ENCODE measurements at places on chromosomes 6 and 20.

DNA sequence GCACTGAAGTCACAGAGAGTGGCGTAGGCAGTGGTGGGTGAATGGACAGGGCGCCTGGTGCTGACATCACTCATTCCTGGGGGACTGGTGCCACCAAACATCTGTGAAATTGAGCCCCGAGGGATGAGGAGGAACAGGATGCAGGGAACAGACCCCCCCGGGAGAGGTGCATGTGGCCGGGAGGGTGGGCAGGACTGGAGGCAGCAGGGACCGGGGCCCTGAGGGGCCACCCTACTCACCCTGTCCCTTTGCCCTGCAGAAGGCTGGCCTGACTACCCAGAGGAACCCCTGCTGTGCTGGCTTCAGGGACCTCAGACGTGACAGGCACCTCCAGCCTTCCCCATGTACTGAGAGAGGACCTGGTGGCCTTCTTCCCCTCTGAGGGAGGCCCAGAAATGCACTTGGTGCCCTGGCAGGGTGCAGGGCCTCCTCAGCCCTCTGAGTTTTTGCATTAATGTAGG is 25.1 kb downstream of the SYNDIG1 start:
- no peak for DNase-seq

DNA sequence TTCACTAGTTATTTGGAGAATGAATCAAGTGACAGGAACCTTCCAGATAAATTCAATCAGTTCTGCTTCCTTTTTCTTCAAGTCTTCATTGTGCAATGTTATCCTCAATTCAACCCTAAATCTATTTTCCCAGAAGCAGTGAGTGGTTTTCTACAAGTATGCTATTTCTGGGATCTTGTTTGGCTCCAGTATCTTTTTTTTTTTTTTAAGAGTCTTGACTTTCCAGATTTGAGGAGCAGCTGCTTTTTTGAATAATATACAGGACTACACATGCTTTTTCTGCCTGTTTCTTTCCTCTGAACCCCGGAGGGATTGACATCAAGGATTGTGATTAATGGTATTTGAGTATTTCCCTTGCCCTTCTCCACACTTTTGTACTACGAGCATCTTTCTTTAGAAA is 339.2 kb upstream of the JAG1 start:
- DNase-seq = no peak

- no peak for DNase-seq
These were observed 147.3 kb downstream of the LAMA2 start for GRCh38 chr6:129030215-129030614.

- peak; percentile 70 for DNase-seq
These were observed 93.3 kb upstream of the MARCKS start for GRCh38 chr6:113763876-113764275.

GRCh38 chr6:5997420-5997987 is 9.2 kb downstream of the NRN1 start:
- DNase-seq = no peak

GRCh38 chr6:36610956-36611336 is 16.8 kb downstream of the SRSF3 start:
- no peak for DNase-seq

GRCh38 chr6:3026791-3027626 is 27.3 kb downstream of the NQO2 start:
- peak; percentile 55 for DNase-seq

GRCh38 chr6:140485740-140486449 is 1111.4 kb upstream of the CITED2 start:
- peak; percentile 84 for DNase-seq

GRCh38 chr20:38218566-38218885 is 42.0 kb downstream of the KIAA1755 start:
- DNase-seq = no peak

GRCh38 chr6:137625808-137626207 is 131.6 kb upstream of the OLIG3 start:
- no peak for DNase-seq

DNA sequence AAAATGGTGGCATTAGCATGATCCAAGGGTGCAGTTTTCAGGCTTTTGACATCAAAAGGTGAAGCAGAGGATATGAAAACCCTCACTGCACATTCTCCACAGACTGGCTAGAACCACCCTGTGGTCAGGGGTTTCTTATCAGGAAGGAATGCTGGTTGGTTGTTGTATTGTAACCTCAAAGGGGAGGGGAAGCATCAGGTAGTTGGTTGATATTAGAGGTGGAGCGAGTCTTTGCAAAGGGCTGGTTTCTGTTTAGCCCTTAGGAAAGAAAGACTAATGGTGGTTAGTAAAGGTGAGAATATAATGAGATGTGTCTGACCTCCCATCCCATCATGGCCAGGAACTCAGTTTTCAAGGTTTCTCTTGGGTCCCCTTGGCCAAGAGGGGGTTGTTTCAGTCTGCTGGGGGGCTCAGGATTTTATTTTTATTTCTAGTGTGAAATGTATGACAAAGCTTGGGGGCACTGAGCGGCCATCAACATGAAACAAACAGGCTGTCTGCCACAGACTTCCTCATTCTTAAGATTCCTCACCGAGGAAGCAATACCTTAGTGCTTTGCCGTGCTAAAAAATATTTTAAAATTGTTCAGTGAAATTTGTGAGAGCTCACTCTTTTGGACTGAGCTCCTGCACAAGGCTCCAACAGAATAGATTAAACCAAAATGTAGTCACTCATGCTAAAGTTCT is 47.5 kb upstream of the PROKR2 start:
- DNase-seq = peak; percentile 22

DNA sequence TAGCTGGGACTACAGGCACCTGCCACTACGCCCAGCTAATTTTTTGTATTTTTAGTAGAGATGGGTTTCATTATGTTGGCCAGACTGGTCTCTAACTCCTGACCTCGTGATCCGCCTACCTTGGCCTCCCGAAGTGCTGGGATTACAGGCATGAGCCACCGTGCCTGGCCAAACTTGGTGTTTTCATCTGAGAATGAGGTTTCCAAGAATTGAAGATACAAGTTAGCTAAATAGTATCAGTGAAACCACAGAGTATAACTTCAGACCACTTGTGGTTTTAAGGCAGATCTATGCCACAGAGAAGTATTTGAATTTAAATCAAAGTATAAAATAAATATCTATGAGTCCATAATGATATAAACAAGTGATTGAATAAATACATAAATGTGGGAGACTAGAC is 70.1 kb downstream of the SLC16A10 start:
- no peak for DNase-seq

DNA sequence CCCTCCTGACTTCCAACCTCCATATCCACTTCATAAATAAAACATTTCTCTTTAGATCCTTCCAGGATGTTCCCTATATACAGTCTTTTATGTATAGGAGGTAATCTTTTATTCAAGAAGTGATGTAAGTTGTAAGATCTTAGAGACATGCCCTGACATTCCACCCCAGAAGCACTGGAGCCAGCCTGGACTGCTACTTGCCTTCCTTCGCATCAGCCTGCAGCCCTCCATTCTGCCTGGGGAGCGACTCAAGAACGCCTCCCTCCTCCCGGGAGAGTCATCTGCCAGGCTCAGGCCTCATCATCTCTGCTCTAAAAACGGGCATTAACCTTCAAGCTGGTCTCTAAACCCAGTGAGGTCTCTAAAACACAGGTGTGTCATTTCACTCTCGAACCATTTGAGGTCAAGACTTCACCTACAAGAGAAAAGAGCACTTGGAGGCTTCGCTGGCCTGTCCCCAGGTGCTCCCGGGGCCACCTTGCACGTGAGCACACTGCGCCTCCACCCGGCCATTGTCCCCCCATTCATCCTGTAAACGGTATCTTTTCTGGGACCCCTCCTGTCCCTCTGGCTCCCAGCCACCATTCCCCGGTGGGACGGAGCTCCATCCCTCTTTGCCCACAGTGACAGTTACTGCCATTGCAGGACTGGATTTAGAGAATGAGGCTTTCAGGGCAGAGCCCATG is 107.5 kb upstream of the PDE10A start:
- DNase-seq = no peak

DNA sequence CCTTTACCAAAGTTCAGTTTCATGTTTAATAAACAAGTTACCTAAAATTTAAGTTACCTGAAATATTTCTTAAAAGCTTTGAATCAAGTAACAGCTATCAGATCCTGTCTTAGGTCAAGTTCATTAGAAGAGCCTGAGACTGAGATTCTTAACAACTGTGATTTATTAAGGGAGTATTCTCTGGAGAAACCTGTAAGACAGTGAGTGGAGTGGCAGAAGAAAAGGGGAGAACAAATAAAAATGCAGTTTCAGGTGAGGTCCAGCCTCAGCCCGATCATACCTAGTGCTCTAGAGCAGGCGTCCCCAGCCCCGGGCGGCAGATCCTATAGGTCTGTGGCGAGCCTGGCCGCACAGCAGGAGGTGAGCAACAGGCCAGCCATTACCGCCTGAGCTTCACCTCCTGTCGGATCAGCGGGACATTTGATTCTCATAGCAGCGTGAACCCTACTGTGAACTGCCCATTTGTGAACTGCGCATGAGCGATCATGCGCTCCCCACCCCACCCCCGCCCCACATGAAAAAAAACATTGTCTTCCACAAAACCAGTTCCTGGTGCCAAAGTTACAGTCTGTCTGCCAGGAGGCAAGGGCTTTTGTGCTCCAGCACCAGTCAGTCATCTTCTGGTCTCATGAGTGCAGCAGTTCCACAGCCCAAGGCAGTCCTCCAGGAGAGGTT is 59.2 kb upstream of the ADGRB3 start:
- DNase-seq = peak; percentile 11

- no peak for DNase-seq
These were observed 5.5 kb downstream of the CASP8AP2 start for GRCh38 chr6:89834884-89835792.

- no peak for DNase-seq
These were observed 81.4 kb downstream of the NRSN1 start for GRCh38 chr6:24207413-24207812.

GRCh38 chr20:37193226-37193625 is 13.9 kb upstream of the MROH8 start:
- DNase-seq = no peak

DNA sequence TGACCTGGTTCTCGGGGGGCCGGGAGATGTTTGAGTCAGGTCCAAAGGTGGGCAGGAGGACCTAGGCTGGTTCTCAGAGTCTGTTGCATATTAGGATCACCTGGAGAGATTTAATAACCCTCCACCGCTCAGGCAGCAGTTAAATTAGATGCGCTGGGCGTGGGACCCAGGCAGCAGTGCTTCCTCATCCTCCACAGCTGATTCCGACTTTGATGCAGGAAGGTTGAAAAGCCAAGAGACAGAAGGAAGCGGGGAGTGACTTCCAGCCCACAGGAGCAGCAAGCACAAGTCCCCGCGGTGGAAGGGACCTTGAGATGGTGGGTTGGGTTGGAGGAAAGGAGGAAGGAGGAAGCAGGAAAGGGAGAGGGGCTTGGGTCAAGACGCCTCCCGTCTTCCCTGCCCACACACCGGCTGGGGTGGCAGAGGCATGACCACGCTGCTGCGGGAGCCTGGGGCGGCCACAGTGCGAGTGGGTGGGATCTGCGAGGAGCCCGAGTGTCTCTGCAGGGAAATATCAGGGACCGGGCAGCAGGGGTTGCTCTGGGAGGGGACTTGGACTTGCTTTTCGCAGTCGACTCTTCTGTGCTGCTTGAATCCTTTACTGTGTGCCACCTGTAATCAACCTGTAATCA is 146.0 kb downstream of the PHACTR3 start:
- DNase-seq = no peak

- DNase-seq = no peak
These were observed 495.4 kb upstream of the SOX4 start for GRCh38 chr6:21098134-21098533.

DNA sequence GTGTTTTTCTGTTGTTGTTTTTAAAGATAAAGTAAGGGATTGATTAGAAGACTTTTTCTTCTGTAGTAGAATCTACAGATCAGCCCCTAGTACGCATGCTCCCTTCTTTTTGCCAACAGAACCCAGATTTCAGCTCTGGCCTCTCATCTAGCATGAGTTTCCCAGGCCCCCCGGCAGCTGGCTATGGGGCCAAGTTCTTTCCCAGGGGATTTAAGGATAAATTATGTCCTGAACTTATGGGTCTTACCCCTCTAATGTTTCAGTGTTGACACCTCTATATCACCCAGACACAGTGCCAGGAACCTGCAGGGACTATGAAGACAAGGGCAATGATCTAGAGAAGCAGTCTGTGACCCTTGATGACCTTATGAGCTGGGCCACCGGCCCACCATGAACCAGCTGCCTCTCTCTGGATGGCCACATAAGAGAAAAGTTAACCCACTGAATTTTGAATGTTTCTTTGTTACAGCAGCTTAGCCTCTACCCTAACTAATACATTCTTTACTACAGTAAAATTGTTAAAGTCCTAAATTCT is 150.5 kb downstream of the UNC5CL start:
- no peak for DNase-seq

All from A172 (cell line).